ENCODE measurements at places on chromosomes 11 and 22. TPM values are rescaled to one million over a fixed set of nuclear protein-coding genes. Genes with fewer than 3 reads are reported as not detected.

DNA sequence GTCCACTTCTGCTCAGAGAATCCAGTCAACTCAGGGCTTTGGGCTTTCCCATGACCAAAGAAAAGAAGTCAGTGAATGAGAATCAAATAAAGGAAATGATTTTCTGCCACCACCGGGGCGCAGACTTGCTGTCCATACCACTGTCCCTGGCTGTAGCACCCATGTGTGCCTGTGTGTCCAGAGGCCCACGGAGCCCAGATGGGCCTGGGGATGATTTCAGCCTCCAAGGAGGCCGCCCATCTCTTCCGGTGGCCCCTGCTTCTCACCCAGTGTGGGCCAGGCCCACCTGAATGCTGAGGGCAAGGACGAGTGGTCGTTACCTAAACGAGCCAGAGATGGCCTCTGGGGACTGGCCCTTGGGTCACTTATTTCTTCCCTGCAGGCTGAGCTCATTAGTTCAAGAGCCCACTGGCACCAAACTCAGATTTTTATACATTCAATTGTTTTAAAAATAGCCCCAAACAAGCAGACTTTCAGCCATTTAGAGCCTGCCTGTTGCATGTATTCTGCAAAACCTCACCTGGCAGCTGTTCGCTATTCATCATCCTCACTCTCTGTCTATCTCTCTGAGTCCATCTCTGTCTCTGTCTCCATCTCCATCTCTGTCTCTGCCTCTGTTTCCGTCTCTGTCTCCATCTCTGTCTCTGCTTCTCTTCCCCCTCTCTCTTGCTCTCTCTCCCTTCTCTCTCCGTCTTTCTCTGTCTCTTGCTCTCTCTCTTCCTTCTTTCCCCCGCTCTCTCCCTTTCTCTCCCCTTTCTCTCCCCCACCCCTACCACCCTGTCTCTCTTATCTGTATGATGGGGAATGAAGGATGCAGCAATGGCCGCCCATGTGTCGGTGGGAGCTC lies 24.2 kb downstream of the KRTAP5-5 start:
- DNase-seq = no peak

- no peak for DNase-seq
Observed at GRCh38 chr11:82714346-82715174, 19.1 kb downstream of the FAM181B start.

DNA sequence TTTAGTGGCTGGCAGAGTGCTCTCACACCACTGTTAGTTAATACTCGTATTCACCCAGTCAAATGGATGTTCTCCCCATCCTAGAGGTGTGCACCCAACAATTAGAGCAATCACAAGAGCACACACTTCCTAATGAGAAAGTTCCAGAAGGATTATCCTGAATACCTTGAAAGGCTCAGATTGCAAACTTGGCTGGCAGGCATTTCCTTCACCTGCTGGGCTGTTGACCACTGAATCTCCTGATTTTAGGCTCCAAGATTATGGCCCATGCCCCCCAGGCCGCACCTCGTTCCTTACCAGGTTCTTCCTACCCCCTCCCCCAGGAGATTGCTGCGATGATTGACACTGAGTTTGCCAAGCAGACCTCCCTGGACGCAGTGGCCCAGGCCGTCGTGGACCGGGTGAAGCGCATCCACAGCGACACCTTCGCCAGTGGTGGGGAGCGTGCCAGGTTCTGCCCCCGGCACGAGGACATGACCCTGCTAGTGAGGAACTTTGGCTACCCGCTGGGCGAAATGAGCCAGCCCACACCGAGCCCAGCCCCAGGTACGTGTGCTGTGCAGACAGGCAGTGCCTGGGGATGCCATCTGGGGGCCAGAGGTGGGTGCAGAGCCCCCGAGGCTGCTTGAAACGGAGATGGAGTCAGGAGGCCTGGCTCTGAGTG lies 26.9 kb downstream of the TAB1 start:
- DNase-seq = no peak

DNA sequence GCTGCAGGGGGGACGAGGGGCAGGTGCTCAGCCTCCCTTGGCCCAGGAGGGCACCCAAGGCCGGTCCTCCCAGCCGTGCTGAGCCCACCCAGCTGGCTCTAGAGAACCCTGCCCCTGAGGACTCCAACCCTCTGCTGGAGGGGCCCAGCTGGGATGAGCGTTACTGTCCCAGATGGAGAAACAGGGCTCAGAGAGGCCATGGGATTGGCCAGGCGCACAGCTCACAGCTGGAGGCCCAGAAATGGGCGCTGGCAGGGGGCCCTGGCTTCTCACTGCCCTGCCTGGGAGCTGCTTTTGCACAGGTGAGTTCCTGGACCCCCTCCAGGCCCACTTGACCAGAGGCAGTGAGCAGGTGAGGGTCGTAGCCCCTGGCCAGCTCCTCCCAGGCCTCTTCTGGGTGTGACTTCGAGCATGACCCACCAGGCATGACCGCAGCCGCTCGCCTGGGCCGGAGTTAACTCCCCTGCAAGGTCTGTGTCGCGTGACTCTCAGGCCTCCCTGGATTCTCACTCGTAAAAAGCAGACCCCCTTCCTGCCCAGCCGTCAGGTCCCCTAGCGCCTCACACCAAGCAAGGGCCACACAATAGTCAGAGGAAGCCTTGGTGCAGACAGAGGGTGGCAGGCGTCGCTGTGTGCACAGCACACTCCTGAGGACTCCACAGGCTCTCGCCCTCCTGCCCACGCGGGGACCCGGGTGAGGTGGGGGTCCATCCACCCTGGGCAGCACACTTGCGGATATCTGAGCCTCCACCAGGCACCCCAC lies 19.7 kb upstream of the IL17REL start:
- no peak for DNase-seq

GRCh38 chr22:29205594-29206371 lies at the start of gene EMID1:
EMID1 (plus strand) TSS chr22:29205896; CDS start chr22:29206039, 143 bp downstream.
- DNase-seq = peak; percentile 52

- no peak for DNase-seq
Observed at GRCh38 chr11:29309992-29310391, 706.8 kb downstream of the KCNA4 start.

GRCh38 chr11:24124876-24125275 lies 372.0 kb upstream of the LUZP2 start:
- no peak for DNase-seq

The KRTAP5-2 gene
- not detected for polyA plus RNA-seq

DNA sequence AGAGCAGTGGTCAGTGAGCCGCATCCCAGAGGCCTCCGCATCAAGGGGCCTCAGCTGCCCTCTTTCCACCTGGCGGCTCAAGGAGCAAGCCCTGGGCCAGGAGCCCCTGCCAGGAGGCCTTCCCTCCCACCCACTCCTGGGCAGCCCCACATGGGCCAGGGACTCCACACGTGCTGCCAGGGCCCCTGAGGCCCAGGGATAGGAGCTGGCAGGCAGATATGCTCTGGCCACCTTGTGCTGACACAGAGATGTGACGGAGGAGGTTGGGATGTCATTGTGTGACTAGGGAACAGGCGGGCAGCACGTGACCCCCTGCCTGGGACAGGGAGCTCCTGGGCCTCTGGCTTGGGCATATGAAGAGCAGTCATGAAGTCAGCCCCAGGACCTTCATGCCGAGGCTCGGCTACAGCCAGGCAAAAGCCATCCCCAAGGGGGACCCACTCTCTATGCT lies 77.9 kb downstream of the PIWIL3 start:
- DNase-seq = no peak

GRCh38 chr11:128544471-128545051 lies 42.8 kb downstream of the ETS1 start:
- peak; percentile 85 for DNase-seq

The INPP5J gene
- 5.6 TPM for polyA plus RNA-seq

- DNase-seq = peak; percentile 66
Observed at GRCh38 chr22:34414467-34415440, 494.5 kb upstream of the LARGE1 start.

GRCh38 chr11:84289381-84289906 lies 1003.3 kb upstream of the CCDC90B start:
- DNase-seq = no peak
